ENCODE measurements at places on chromosomes 7 and 10.

- DNase-seq = no peak
Measured at GRCh38 chr10:108709927-108710722, 1213.2 kb downstream of the XPNPEP1 start.

GRCh38 chr7:158067219-158067930, 520.2 kb downstream of the PTPRN2 start:
- DNase-seq = no peak

GRCh38 chr7:101172854-101173751, 7.0 kb downstream of the NAT16 start:
- no peak for DNase-seq

GRCh38 chr7:30992414-30992813, 28.7 kb downstream of the GHRHR start:
- no peak for DNase-seq

- no peak for DNase-seq
Measured at GRCh38 chr10:31816318-31816717, 112.3 kb downstream of the ARHGAP12 start.

GRCh38 chr10:123287594-123288247, 133.5 kb downstream of the BUB3 start:
- no peak for DNase-seq

- DNase-seq = no peak
Measured at GRCh38 chr7:117478836-117479224, 995 bp upstream of the CFTR start.

DNA sequence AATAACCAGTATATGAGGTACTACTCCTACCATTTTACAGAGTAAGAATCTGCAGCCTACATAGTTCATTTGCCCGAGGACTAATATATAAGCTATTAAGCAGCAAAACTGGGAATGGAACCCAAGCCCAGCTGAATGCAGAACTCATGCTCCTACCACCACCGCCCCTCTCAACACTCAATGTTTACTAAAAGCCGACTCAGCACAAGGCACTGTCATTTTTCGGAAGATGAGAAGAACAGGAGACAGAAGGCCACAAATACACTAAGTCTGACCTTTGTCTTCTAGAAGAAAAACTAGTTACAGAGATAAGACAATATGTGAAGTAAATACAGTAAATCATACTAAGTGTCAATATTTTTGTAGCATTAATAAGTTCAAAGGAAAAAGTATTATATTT, 40.6 kb upstream of the SLIT1 start:
- DNase-seq = no peak

DNA sequence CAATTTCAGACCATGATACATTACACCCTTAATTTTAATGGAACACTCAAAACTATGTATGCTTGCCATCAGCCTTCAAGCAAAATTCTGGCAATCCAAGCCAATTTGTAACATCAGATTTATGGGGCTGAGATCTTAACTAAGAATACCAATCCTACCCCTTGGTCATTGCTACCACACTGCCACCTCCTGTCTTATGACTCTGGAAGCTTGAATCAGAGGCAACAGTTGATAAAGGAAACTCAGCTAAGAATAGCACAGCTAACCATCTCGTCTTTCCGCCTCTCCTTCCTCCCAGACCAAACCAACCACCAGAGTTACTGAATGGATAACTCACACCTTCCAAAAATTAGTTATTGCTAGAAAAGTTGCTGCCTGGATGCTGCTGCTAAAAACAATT, 7.4 kb downstream of the IGF2BP3 start:
- no peak for DNase-seq

GRCh38 chr7:101882005-101882421, 64.6 kb downstream of the CUX1 start:
- DNase-seq = no peak

- no peak for DNase-seq
Measured at GRCh38 chr7:12607134-12607533, 36.6 kb downstream of the SCIN start.

GRCh38 chr10:27687326-27687725, 58.3 kb downstream of the MKX start:
- DNase-seq = no peak

DNA sequence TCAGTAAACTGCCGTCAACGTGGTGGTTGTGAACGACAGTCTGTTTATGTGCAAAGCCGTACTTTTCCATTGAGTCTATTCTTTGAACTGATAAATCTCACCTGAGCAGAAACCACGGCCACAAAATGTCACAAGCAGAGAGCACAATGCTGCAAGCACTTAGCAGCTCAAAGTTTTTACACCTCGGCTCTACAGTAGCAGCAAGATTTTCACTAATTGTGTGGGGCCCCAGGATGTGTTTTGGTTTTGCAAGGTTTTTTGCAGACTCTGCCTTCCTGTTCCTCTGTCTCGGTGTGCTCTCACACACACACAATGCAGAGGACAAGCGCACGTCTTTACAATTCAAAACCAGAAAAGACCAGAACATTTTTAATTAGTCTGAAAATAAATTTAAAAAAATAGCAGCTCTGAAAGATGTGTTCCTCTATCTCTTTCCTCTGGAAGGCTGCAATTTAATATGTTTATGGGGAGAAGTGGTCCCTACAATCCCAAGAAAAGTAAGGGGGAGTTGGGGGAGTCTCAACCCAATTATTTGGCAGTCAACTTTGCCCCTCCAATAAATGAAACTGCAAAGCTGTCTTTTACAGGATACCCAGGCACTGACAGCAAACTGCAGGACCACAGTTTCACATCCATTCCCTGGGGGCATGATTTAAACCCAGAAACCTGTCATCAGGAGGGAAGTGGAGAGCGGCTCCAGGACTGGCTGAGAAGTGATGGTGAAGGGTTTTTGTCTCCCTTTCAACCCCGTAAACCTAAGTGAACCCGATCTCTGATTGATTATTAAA, 73.8 kb upstream of the SFMBT2 start:
- no peak for DNase-seq

- no peak for DNase-seq
Measured at GRCh38 chr10:33082373-33082895, 124.4 kb upstream of the ITGB1 start.

GRCh38 chr10:60427709-60428386, 38.2 kb upstream of the ANK3 start:
- no peak for DNase-seq

DNA sequence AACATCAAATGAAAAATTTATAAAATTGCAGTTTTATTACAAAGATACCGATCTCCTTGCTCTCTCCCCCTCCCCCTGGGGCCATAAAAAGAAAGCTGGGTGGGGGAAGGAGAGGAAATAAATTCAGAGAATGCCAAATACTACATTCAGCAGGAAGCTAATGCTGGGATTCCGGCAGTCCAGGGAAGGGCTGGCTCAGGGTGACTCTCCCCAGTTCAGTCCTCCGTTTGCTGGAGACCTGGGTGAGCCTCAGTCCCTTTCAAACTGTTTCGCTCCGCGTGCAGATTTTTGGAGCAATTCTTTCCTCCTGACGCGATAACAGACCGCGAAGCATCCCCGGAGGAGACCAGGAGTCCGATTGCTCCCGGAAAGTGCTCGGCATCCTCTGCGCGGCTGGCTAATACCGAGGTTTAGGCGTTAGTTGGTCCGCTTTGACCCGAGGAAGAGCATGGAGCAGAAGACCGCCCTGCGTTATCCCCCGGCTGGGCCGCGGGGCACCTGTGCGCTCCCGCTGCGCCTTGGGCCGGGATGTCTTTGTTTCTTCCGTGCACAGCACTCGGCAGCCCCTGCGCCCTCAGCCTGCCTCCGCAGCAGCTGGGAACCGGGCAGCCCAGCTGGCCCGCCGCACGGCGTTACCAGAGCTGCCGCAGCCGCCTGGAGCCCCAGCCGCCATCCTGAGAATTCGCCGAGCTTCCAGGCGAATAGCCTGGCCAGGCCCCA, 3.9 kb upstream of the HOXA2 start:
- DNase-seq = no peak

DNA sequence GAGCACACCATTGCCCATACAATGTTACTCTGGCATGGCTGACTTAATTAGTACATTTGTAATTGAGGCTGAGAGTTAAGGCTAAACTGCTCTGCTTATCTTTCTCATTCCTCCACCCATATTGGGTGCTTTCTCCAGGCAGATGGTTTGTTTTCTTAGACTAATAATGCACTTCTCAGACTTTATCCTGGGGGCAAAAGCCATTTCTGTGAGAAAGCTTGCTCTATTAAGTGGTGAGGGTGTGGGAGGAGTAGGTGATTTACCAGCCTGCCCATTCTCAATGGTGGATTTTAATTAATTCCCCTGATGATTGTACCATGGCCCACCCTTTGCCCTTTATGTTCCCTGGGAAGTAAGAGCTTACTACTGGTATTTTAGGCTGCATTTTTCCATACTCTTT, 174.8 kb downstream of the FOXP2 start:
- DNase-seq = no peak

- DNase-seq = no peak
Measured at GRCh38 chr10:133278577-133279265, 2.1 kb upstream of the ADAM8 start.

DNA sequence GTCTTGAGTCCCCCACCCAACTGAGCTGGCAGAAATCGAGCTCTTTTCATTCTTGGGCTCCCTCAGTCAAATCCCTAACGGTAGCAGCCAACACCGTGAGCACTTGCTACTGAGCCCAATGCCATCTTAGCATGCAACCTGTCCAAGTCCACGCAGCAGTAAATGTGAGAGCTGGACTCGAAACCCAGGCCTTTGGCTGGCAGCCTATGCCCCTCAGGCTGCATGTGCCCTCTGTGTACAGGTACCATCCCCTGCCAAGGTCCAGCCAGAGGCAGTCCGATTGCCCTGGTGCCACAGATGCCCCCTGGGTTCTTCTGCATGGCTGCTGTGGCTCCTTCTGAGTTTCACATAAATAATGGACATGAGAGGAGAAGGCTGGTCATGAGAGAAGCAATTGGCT, 1.2 kb upstream of the TMEM273 start:
- DNase-seq = peak; percentile 40

DNA sequence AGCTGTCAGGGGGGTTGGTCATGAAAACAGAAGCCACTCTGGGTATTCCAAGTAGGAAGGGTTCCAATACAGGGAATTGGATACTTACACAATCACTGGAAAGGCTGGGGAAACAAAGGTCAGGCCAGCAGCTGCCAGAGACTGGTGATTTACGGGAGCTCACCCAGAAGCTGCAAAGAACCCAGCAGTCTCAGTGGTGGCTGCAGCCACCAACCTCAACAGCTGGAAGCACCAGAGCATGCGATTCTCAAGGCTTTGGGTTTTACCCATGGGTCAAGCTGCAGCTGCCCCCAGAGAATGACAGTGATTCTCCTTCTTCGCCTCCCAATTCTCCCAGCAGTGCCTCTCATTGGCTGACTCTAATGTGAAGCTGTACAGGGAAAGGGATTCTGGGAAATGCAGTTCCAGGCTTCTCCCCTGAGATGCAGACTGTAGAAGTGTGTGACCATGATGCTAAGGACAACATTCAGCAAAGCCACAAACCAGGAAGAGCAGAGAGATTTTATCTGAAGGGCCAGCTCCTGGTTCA, 107.2 kb upstream of the TCF7L2 start:
- DNase-seq = no peak

GRCh38 chr7:23212841-23213240, 31.0 kb downstream of the NUP42 start:
- DNase-seq = no peak

DNA sequence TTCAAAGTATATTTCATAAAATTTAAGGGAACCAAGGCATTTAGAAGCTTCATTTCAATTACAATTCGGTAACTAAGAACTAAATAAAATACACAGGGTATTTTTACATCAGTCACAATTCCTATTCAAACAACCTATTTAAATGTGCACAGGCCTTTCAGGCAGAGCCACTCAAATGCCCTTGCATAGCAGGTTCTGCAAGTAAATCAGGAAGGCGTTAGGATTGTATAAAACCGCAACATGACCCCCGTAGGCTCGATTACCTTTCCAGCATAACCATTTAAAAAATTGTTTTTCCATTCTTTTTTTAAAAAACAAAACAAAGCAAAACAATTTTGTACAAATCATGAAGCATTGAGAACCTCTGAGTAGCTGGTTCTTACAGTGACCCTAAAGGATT, 289.9 kb upstream of the SP8 start:
- no peak for DNase-seq

GRCh38 chr7:148698397-148699023, at the start of gene CUL1:
Gene CUL1, plus strand, starts transcription at chr7:148698903. Its CDS starts 31,220 bp downstream, at chr7:148730123.
- DNase-seq = peak; percentile 83

DNA sequence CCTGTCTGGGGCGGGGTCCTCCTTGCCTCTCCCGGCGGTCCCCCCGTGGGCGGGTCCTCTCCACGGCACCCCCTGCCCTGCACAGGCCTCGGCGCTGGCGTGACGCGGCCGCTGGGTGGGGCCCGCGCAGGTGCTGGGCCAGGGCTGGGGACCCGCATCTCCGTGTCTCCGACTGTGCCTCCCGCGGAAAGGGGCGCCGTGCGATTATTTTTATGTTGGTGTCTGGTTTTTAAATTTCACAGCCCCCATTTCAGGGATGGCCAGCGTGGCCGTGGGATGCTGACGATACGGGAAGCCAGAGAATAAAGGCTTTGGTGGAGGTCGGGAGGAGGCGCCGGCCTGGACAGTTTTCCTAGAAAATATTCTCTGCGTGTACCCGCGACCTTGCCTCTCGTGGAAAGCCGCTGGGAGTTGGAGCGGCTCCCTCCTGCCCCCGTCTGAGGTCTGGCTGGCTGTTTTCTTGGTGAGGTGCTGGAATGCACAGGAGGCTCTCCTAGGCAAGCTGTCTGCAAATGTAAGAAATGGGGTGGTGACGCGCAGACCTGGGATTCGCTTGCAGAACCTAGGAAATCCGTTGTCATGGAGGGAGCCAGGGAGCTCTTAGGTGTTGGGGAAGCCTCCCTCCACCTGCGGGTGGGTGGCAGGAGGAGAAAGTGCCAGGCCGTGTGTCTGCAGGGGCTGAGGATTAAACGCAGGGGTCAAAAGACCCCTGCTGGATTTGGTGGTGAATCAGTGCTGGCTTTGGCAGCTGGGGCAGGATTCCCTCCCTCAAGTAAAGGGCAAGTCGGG, 28.7 kb upstream of the JAKMIP3 start:
- DNase-seq = no peak

- no peak for DNase-seq
Measured at GRCh38 chr7:107957436-107957835, 45.5 kb downstream of the LAMB1 start.

- DNase-seq = no peak
Measured at GRCh38 chr10:69685802-69686585, 55.9 kb downstream of the FAM241B start.

DNA sequence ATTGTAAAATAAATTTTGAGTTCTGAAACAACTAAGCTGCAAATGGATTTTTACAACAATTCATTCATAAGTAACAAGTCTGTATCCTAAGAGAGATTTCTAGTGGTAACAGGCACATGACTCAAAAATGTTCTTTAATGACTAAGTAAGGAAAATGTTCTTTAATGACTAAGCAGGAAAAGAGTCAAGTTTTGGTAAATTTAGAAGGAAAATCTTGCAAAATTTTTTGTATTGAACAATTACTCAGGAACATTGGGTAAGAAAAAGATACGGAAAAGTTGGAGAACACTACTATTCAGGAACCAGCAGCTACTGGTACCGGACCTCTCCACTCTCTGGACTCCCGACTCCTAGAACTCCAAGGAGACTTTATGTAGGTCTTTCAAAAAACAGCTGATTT, 33.5 kb downstream of the HYCC1 start:
- no peak for DNase-seq

- no peak for DNase-seq
Measured at GRCh38 chr10:110267276-110267675, 37.4 kb downstream of the SMNDC1 start.

GRCh38 chr10:21099291-21100062, 202.4 kb upstream of the NEBL start:
- no peak for DNase-seq

All from type B pancreatic cell (in vitro differentiated cells).